NCI-H1092 treated with DMSO at 0.1 percent for 48 hours (cell line): ENCODE measurements at places on chromosomes 2 and 18.

DNA sequence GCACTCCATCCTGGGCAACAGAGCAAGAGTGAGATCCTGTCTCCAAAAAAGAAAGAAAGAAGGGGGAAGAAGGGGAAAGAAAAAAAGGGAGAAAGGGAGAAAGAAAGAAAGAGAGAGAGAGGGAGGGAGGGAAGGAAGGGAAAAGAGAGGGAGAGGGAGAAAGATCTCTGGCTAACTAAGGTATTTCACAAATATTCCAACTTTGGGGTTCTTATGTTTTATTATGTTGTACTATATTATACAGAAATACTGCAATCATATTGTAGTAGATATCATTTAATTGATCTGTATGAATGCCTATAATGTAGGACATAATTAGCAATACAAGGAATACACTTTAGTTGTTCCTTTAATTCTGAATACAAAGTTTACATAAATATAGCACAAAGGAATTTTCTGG lies 70.1 kb upstream of the STAM2 start:
- no peak for DNase-seq

GRCh38 chr18:57438743-57439608 lies 3.8 kb downstream of the ONECUT2 start:
- peak; percentile 63 for DNase-seq

- DNase-seq: no peak
Measured at GRCh38 chr2:200751786-200752185, 59.9 kb upstream of the BZW1 start.

DNA sequence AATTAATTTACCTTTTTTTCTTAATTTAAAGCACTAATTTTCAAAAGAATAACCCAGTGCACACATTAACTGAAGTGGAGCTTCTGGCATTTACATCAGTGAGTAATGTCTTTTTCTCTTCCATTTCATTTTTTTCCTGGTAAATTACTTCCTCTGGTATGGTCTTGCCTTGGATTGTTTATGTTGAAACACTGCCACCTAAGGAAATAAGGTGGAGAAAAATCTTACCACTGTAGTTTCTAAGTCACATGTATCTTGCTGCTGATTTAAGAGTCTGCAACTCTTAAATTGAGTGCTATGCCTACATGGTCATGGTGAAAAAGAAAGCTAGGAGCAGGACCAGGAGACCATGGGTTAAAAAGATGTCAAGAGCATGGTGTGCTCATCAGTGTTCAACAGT lies 51.0 kb downstream of the TTC27 start:
- DNase-seq: peak; percentile 1

DNA sequence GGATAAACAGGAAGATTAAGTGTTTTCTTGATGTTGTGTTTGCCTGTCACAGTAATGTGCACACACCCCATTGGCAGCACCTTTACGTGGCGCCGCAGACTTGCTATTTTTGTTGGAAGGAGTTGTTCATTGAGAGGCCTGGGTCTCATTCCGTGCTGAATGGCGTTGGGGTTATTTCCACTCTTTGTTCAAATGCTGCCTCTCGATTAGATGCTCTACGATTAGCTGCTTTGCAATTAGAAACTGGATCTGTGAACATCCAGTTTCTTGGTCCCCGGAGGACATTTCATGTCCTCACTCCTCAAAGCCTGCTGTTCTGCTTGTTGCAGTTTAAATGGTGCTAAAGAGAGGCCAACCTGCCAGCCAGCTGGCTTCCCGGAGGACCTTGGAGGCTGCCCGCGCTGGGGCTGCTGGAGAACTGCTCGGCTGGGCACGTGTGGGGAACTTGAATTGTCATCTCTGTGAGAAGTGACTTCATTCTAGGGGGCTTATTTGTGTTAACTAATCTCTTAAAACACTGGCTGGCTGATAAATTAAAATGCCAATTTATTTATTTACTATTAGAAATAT lies 117.4 kb upstream of the NABP1 start:
- peak; percentile 30 for DNase-seq

DNA sequence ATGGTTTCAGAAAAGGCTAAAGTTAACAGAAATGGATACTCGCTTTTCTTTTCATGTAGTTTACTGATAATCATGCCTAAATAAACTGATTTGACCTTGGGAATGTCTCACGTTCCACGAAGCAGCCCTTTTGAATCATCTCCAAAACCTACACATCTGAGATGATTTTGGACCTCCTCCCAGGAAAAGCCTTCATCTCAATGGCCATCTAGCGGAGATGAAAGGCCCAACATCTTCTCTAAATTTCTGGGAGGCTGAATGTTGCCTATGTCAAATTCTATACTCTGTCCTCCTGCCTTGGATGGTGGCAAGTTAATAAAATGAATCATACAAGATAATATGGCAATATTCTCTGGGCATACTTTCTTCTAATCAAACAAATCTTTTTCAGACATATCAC lies 448.5 kb downstream of the ZEB2 start:
- DNase-seq: no peak

DNA sequence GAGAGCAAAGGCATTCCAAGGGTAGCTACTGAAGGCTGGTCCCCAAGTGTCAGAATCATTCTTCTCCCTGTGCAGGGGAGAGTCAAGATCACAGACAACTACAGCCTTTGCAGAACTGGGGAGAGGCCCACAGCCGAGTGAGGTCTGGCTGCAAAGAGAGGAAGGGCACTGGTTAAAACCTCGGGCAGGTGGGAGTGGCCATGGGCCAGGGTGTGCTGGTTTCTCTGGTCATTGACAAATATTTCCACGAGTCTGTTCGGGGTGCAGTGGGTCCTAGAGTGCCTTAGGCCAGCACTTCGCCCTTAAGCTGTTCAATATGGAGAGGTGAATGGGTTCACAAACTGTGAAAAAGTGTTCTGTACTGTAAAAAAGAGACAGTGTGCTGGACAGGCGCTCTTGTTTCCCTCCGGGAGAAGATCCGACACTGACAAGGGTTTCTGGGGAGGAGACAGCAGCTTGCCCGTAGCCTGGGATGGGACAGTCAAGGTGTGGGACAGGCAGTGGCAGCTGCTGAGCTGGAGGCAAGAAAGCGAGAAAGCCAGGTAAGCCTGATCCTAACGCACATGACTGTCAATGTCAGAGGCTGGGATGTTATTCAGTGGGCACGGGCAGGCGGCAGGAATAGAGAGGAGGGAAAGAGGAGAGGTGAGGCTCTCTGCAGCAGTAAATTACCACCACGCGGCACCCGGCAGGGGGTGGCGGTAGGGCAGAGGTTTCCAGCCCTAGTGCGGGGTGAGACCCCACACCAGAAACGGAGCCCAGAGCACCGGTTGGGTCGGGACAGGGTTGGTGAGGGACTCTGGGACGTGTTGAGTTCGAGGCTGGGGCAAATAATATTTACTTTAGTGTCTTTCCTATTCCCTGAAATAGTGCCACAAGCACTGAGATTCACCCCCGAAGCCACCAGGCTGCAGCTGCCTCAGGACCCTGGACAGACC lies 2.0 kb downstream of the NPPC start:
- no peak for DNase-seq

GRCh38 chr18:5529471-5529870 lies 14.3 kb downstream of the EPB41L3 start:
- no peak for DNase-seq

DNA sequence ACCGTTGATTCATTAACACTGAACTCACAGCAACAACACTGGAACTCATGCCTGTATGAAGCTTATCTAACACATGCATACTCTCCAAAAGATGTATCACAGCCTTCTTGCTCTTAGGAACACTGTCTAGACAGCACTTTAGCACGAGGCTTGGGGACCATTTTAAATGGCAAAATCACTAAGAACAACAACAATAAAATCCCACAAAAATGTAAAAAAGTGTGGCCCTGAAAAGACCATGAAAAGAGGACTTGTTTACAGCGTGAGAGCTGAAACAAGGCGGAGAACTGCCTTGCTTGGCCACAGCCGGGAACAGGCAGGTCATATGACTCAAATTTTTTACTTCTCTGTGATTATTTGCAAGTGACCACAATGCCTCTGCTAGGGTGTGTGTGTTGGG lies 48.1 kb downstream of the CHN1 start:
- DNase-seq: no peak

GRCh38 chr18:23059541-23060465 lies 75.5 kb upstream of the CABLES1 start:
- DNase-seq: no peak

DNA sequence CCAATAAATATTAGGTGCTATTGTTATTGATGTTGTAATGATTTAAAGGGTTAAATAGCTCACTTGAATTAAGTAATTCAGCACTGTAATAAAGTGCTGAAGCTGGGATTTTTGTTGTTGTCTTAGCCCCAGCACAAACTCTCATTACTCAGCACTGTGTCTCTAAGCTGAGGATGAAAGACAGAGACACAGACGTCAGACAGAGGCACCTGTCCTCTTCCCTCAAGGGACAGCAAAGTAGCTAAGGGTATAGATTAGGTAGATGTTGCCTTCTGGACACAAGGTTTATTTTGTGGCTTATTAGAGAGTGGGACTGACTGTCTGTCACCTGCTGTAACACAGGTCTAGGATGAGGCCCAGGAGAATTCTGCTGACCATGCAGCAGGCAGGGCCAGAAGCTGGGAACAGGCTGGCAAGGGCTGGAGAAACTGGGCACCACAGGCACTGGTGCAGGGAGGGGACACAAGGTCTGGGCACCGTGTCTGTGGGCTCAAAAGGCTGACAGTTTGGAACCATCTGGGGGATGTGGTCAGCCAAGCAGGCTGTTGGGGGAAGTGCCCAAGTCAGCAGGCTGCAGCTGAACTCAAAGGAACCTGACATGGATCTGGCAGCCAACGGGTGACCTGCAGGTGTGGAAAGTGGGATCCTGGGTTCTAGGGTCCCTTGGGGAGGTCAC lies 20.0 kb upstream of the PTPN4 start:
- no peak for DNase-seq

DNA sequence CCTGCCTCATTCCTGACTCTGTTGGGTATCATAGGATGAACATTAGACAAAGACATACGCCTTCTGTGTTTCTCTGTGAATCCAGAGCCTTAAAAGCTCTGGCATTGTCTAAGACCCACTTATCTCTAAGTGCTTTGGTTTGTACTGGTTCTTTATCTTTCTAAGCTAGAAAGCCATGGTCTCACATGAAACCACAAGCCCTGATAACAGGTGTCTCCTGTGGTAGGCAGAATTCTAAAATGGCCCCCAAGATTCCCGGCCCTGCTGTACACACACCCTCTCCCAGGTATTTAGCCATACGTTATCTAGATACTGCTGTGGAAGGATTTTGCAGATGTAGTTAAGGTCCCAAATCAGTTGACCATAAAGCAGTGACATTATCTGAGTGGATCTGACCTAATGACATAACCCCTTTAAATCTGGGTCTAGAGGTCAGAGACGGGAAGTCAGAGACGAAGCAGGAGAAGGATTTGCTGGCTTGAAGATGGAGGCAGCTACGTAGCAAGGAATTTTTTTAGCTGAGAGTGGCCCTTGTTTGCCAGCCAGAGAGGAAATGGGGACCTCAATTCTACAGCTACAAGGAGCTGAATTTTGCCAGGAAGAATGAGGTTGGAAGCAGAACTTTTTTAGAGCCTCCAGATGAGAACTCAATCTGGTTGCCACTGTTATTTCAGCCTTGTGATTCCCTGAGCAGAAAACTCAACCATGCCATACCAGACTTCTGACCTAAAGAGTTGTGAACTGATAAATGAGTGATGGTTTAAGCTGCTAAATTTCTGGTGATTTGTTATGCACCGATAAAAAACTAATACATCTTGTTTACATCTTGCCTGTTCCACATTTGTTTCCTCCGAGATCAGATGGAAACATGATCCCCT lies 186.7 kb downstream of the CAMKMT start:
- no peak for DNase-seq

DNA sequence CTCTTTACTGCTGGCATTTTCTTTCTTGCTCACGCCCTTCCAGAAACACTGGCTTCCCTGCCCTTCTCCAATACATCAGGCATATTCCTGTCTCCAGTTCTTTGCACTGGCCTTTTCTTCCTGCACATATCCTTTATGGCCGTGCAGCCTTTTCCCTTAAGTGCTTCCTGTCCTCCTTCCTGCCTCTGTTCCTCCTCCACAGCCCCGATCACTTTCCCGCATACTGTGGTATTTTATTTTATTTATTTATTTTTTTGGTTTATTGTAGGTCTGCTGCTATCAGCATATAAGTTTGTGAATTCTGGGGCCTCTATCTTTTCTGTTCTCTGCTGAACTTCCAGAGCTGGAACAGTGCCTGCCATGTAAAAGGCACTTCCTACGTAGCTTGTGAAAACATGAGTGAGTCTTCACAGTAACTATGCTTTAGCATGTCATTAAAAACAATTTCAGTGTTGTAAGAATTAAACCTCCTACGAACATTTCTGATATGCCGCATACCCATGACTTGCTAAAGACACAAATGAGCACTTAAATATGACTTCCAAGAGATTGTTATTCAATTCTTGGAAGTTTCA lies 289.1 kb downstream of the TRIB2 start:
- no peak for DNase-seq

DNA sequence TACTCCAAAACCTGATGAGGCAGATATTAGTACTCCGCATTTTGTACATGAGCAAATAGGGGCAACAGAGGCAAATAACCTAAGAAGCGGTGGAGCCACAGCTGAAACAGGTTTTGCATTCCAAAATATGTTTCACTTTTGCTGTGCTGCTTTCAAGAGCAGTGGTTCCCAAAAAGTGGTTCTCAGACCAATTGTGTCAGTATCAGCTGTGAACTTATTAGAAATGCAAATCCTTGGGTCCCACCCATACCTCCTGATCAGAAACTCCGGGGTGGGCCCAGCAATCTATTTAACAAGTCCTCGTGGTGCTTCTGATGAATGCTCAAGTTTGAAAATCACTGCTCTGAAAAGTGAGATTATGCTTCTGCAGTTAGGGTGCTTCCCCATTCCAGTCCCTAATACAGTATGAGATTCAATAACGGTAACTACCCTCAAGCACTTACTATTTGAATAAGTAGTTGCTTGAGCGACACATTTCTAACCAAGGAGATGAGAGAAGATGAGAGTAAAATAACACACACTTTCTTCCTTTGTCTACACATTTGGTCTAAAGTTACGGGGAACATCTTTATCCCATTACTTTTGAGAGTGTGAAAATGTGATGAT lies 17.8 kb upstream of the TCF4 start:
- DNase-seq: no peak

DNA sequence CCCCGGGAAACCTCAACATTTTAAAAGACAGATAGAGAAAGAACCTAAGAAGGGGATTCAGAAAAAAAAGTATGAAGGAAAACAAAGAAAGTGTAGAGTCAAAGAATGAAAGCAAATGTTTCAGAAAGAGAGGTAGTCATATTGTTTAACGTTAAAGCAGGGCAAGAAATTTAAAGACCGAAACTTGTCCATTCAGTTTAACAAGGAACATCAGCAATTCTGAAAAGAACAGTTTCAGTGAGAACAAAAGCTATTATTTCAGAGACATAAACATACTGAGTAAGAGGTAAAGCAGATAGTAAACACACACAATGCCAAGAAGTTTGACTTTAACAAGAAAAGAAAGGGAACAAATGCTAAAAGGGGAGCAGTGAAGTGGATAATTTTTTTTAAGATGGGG lies 41.1 kb downstream of the MBD2 start:
- DNase-seq: no peak

DNA sequence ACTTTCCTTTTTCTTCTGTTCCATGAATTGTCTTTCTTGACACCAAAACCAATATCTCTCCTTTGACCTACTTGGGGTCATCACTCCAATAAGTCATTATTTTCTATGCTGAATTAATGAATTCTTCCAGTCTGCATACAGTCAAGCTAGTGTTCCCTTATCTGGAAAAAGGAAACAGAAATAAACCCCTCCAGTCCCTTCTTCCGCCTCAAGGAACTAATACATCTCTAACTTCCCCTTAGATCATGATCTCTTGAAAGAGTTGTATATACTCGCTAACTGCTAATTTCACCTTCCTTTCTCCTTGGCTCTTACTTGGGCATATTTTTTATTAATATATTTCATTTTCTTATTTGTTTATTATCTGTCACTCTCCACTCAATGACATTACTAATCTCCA lies 7.3 kb upstream of the ARHGAP15 start:
- no peak for DNase-seq
